Stimulated activated memory B cell treated with anti-CD40 and anti-IgM and Interleukin-4, amounts not matched to agents 10 μg/mL and 1 μg/mL and 100 μg/mL, for 72 hours (primary cell): ENCODE measurements at places on chromosomes 5 and 9.

- no peak for ATAC-seq
These were observed 72.5 kb downstream of the SPIN1 start for GRCh38 chr9:88460587-88461332.

- ATAC-seq, result no peak
These were observed 132.7 kb upstream of the MAP1B start for GRCh38 chr5:71974622-71975021.

DNA sequence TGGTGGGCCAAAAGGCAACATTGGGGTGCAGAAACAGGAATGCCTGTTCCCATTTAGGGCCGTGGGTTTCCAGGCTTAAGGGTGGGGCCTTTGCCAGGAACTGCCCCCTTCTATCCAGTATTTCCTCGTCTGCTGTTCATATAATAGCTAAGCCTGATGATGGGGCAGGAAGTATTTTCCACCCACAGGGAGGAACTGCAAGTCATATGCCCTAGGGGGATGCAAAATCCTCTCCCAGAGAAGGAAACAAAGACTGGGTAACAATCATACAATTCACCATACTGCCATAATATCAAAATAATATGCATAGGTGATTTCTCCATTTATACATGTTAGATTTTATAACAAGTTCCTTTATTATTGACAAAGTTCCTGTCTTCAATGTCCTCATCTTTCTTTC is 20.5 kb upstream of the RPS23 start:
- ATAC-seq, result no peak

- ATAC-seq, result peak; percentile 43
These were observed 40.8 kb upstream of the SPATA31C2 start for GRCh38 chr9:88179062-88179521.

DNA sequence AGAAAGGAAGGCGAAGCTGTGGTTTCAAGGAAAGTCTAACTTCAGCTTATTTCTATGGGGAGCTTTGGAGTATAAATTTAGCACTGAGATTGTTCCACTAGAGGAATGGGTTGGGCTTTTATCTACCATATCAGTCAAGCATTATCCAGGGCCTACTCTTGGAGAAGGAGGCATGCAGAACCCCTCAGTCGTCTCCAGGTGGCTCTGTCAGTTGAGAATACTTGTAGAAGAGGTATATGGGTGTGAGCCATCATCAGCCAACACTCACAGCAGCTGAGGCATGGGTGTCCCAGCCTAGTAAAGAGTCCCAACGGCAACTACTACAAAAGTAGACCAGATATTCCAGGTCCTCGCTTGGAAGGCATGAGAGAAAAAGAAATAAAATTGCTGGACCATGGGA is 548.5 kb upstream of the GRAMD2B start:
- no peak for ATAC-seq

- ATAC-seq, result no peak
These were observed 2.0 kb upstream of the TRIM14 start for GRCh38 chr9:98121058-98121457.

- no peak for ATAC-seq
These were observed 597.3 kb upstream of the TYRP1 start for GRCh38 chr9:12095931-12096330.

DNA sequence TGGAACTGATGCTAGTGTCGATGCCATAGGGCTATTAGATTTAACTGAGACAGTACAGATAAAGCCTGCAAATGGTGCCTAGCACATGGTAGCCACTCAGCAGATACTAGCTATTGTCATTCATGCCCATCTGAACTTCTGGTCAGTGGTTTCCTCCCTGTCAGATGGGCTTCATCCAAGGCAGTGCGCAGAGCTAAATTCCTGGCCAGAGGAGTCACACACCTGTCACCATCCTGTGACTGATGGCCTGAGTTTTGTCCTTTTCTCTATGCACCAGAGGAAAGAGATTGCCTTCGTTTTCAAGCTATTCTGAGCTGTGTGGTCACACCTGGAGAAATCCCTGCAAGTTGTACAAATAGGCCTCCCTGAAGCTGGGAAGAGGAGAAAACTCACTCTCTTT is 34.7 kb downstream of the MSX2 start:
- ATAC-seq, result peak; percentile 8

- no peak for ATAC-seq
These were observed 312.2 kb downstream of the HCN1 start for GRCh38 chr5:45383985-45384384.

DNA sequence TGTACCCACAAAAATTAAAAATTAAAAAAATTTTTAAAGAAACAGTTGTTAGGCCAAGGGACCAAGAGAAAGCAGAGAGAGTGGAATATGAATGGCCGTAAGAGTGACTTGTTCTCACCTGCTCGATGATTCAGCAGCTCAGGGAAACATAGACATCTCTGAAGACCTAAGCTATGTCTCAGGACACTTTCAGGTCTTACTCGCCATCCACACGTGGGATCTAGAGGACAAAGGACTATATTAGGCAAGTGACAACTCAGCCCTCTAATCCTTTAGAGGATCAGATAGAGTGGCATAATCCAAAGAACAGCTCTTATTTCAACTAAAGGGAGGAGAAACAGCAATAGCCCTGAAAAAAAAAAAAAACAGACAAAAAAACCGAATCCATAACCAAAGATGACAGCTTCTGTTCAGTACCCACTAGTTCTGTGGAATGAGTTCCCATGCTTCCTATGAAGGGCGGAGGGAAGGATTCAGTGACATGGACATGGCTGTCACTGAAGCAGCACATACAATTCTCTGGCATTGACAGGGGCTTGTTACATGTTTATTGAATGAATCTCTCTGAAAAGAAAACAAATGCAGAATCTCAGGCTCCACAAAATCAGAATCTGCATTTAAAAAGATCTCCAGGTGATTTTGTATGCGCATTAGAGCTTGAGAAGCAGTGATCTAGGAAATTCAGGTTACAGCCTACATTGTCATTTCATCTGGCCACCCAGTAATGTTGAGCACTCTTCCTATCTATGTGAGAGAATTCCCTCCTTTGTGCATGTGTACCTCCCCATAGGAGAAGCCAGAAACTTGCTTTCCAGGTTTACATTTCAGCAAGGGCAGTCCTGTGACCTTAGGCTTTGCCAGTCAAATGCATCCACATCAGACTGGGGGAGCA is 96.0 kb downstream of the KIAA1958 start:
- ATAC-seq, result no peak

GRCh38 chr5:74272831-74273451 is 367.6 kb downstream of the ENC1 start:
- ATAC-seq, result no peak

DNA sequence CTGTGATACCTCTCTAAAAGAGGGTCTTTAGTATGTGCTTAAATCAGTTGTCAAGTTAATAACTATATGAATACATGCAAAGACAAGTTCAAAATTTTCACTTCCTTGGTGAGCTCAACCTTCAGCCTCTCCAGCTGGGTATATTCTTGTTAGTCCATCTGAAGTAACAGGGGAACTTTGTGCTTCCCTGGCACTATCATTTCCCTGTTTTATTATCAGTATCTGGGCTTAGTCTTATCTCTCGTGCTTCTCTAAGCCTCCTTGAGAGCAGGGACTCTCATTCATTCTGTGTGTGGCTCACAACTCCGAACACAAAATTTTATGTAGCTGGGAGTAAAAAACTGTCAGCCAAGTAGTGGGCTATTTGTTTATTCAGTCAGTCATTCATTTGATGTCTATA is 175.9 kb upstream of the MAP3K1 start:
- ATAC-seq, result no peak

- ATAC-seq, result no peak
These were observed 41.0 kb downstream of the TSTD2 start for GRCh38 chr9:97592126-97592525.
